Ammon's horn (tissue), 1 donor: ENCODE measurements at places on chromosomes 13 and 19.
A peak's percentile ranks its signal among the peaks of the same experiment; 100 is the strongest.

DNA sequence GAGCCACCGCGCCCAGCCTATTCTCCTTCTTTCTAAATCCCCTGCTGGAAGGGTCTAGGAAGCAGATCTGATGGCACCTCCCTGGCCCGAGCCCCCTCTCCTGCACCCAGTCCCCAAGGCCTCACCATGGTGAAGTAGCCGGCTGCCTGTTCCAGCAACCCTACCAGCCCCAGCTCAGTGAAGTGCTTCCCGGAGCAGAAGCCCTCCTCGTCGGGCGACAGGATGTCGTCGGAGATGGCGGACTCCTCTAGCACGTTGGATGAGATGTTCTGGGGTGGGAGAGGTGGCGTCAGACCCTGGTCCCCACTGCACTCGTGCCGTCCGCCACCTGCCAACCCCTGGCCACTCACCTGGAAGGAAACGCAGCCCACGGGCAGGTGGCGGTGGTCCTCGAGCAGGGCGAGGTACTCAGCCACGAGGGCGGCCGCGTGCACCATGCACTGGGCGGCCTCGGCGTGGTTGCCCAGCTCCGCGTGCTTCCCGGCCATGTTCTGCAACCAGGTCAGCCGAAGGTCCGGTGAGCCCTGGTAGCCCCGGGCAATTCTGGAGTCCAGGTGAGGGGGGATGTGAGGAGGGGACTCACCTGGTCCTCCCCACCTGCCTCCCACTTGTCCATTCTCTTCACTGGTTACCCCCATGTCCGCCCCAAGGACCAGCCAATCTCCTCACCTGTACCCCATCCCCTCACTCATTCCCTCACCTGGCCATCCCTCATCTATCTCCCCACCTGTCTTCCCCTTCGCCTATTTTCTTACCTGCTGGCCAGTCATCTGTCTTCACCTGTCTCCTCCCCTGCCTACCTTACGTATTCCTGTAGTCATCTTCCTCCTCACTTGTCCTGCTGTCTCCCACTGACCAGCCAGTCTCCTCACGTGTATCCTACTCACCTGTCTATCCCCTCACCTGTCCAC is 11.5 kb upstream of the KANK2 start:
- DNase-seq: no peak

- no peak for DNase-seq
Measured at GRCh38 chr19:20278342-20278741, 111.3 kb downstream of the ZNF486 start.

GRCh38 chr13:24460256-24460655 is 52.3 kb downstream of the PARP4 start:
- DNase-seq: no peak

- no peak for DNase-seq
Measured at GRCh38 chr19:29944390-29945012, 2.5 kb downstream of the URI1 start.

GRCh38 chr19:57667228-57667627 is 1.5 kb upstream of the ZSCAN4 start:
- no peak for DNase-seq

DNA sequence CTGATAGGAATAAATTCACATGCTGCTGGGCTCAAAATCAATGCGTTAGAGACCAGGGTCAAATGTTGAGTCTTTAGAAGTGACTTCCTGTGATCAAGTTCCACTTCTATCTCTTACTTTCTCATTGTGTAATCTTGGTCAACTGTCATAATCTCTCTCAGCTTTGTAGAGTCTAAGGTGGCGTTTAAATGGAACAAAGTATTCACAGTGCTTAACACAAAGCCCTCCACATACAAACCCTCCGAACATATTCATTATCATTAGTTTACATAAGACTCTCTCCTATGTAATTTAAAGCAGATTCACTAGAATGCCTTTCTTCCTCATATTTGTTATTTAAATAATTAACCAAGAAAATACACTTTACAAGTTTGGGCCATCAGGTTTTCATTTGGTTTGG is 1044.1 kb downstream of the EFNB2 start:
- DNase-seq: no peak

DNA sequence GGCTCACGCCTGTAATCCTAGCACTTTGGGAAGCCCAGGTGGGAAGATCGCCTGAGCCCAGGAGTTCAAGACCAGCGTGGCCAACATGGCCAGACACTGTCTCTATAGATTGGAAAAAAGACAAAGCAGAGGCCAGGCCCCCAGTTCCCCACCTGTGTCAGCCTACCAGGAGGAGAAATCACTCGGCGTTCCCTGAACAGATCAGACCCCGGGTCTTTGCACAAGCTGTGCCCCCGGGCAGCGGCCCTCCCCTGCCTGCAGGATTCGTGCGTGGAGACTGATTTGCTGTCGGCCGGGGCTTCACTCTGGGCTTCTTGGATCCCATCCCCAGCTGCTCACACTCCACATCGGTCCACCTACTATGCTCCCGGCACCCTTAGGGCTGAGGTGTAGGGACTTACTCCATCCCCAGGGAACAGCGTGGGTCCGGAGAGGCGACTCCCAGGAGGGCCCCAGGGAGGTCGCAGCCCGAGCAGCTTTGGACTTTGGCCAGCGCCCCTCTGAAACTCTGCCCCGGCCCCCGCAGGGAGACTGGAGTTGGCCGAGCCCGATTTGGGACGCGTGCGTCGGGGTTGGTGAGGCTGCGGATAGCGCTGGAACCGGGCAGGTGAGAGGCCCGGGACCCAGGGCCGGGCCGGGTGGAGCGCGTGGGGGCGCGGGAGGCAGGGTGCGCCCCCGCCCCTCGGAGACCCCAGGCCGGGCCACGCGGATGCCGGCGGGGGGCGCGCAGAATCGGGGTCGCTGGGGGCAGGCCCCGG is 515 bp upstream of the EFNA2 start:
- DNase-seq: no peak

- peak; percentile 98 for DNase-seq
Measured at GRCh38 chr19:20039203-20039723, at the start of gene ZNF682. ZNF682 (minus strand) TSS chr19:20039505; CDS start chr19:20039345, 160 bp downstream.

DNA sequence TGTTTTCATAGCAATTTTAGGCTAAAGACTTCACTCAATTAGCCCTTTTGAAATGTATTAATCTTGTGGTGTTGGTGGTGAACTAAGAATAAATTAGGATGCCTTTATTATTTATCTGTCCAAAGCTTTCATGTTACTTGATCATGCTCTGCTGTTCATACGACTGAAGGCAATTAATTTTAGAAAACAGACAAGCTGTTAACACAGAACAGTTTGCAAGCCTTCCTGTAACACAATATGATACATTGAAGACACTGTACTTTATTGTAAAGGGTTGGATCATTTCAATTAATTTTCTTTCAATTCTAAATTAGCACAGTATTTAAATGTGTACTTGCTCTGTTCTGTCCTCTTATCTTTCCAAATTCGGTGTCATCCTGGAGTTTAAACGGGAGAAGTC is 794.3 kb upstream of the MIR17HG start:
- no peak for DNase-seq

DNA sequence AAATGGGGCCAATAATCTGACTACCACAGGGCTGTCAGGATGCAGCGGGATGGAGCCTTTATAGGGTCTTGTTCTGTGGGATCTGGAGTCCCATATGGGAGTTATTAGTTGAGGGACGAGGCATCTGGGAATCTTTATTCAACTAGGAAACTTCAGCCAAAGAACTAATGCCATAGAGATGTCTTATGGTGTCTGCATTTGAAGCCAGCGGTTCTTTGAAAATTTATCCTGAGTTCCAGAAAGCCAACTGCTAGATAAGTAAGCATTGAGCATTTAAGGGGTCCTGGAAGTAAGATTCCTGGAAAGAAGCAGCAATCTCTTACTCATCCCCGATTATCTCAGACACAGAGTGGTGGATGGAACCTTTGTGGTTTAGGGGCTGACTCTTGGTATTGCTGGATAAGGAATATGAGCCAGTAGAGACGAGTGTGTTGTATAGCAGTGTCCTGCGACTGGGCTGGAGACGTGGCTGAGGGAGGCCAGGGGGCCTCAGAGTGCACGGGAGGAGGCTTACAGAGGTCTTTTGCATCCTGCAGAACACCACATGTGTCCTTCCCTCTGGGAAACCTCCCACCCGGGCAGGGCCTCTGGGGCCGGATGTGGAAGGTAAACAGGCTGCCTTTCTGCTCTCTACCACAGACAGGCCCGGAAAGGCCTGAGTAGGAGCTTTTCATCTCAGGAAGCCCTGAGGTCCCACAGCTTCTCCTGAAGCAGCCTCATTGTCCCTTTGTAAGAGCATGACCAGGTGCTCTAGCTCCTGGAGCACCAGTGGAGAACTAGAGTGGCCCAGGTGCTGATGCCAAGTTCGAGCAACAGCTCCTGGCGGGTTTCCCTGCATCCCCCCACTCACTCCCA is 28.8 kb downstream of the ACTN4 start:
- no peak for DNase-seq

DNA sequence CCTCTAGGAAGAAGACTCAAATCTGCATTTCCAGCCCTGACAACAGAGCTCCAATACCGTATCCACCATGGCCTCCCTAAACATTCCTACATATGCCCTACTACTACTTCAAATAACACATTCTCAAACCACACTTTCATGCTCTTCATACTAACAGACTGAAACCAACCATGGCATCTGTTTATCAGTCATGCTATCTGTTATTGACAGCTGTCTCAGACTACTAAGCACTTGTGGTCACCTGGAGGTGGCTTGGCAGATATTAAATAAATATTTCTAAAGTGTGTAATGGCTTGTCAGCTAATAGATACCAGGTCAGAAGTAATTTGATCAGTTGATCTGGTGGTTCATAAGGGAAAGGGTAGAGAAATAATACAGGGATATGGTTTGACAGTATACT is 489.1 kb downstream of the DIAPH3 start:
- no peak for DNase-seq

GRCh38 chr19:40461669-40462221 is 3.8 kb downstream of the BLVRB start:
- peak; percentile 43 for DNase-seq

- DNase-seq: no peak
Measured at GRCh38 chr19:6683971-6684370, 14.0 kb upstream of the TNFSF14 start.

GRCh38 chr19:49896863-49897621 is at the start of gene IL4I1:
IL4I1 (minus strand) TSS chr19:49896887; CDS start chr19:49896160, 727 bp downstream.
- peak; percentile 48 for DNase-seq

DNA sequence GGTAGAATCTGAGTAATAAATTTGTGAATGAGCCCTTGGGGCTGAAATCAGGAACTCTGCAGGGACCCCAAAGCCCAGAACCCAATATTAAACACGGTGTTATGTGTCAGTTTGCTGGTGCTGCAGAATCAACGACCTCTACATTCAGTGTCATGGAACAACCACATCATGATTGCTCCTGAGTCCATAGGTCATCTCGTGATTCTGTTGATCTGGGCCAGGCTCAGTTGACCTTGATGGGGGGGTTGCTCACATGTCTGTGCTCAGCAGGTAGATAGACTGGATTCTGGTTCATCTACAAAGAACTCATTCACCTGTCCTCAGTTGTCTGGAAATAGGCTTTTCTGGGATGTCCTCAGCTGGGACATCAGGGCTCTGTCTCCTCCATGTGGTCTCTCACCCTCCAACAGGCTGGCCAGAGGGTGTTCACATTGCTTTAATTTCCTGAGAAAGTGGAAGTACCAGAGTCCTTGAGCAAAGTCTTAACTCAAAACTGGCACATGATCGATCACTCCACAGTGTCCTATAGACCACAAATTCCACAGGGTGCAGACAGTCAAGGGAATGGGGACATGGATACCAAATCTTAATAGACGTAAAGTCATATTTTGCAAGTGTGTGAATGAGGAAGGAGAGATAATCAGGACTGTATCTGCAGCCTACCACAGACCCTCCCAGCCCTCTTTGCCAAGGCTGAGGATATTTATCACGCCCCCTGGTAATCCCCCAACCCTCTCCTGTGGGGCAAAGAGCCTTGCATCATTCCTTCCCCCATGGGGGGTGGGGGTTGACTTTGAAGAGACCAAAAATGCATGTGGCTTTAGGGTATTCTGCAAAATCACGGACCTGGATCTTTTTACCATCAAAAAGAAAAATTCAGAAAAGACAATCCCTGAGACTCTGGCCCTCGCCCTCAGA is 39.3 kb upstream of the IGFL1 start:
- DNase-seq: no peak

- no peak for DNase-seq
Measured at GRCh38 chr19:47433121-47433520, 13.8 kb upstream of the MEIS3 start.
